Kasumi-1 (cell line): ENCODE measurements at places on chromosomes 1 and 21.

GRCh38 chr1:198848649-198849048 lies 209.8 kb downstream of the PTPRC start:
- DNase-seq = no peak

- no peak for DNase-seq
These were observed 204.2 kb downstream of the HMCN1 start for GRCh38 chr1:185938396-185938795.

- DNase-seq = no peak
These were observed 86.7 kb upstream of the CYYR1 start for GRCh38 chr21:26659757-26660156.

- no peak for DNase-seq
These were observed 6.8 kb downstream of the BSND start for GRCh38 chr1:55005351-55006140.

GRCh38 chr1:218572050-218572449 lies 226.9 kb downstream of the TGFB2 start:
- DNase-seq = no peak

DNA sequence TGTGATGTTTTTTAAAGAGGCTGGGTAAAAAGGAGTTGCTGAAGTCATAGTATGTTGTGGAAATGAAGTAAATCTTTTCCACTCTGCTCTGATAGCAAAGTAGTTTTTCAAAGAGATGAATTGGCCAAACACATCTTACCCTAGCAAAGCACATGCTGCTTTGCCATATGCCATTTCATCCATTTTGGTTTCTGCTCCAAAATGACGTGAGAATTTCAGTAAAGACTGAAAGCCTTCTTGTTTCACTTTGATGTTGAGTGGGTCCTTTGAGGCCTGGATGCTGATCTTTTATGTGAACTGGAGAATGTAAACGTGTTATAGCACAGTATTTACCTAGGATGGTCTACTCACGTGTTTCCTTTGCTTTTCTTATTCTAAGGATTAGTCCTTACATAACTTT lies 73.3 kb upstream of the PGD start:
- DNase-seq = no peak

DNA sequence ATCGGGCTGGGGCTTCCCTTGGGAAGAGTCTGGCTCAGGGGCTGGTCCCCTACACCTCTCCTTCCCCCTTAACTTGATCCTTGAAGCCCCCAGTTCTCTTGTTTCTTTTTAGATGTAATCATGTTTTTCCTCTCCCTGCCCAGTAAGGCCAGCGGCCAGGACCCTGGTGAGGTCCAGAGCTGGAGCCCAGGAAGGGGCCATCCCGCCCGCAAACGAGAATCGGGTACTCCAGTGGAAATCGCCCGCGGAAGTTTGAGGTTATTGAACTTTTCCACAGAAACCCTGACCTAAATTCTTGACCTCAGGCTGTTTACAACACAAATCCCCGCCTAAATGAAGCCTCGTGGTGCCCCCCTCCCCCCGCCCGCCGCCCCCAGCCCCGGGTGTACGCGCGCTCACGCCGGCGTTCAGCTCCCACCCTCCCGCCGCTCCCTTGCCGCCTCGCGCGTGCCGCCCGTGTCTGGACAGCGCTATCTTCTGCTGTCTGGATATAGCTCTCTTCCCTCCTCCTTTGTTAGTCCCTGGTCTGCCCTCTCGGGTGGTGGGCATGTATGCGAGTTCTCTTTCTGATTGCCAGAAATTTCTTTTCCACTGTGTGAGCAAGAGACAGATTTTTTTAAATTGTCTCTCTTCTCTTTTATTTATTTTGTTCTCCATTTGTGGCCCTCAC lies 165.9 kb upstream of the CACNA1E start:
- DNase-seq = no peak

DNA sequence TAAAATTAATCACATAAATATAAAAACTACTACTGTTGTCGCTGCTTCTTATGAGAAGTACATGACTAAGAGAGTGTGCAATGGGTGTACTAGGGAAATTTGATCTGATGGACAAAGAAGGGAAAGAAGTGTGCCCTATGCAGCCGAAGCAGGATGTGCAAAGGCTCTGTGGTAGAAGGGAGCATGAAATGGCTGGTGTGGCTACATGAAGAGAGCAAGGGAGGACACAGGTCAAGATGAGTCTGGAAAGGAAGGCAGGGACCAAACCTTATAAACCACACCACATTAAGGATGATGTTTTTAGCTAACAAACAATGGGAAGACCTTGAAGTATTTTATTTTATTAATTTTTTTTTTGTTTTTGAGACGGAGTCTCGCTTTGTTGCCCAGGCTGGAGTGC lies 20.0 kb downstream of the MAB21L3 start:
- no peak for DNase-seq
